Activated CD4-positive, alpha-beta T cell treated with anti-CD3 and anti-CD28 coated beads, Interleukin-2, amount 50 U/mL, for 24 hours (primary cell): ENCODE measurements at places on chromosomes 5 and 9.

DNA sequence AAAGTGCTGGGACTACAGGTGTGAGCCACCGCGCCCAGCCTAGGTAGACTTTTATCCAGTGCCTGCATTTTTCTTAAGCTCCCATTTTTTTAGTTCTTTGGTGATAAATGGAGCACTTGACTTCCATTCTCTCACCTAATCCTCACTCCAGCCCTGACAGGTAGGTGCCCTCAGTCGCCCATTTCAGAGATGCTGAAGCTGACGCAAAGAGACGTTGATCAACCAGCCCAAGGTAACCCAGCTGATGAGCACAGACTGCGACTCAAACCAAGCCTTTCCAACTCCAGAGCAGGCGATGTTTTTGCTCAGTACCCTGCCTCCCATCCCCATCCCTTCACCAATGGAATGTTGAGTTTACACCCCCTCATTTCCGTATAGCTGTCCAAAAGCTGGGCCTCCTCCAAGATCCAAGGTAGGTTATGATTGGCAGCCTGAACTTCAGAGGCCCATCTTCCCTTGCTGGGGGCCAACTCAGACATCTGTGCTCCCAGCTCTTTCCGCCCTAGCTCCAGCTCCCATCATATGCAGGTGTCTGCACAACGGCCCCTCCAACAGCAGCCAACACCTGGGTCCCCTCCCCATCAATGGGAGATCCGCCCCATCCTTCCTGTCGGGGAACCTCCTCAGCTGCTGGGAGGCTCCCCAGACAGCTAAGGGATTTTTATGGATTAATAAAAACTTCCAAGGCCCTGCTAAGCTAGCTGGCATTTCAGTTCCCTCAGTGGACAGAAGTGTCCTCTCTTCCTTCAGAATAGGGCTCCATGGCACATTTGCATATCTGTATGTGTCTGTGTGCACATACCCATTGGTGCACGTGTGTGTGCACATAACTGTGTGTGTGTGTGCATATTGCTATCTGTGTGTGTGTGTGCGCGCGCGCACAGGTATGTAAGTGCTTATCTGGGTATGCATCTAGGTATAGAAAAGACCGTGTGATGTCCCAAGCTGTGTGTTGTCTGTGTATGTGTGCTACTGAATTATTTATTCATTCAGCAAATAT is 39.3 kb upstream of the VDAC1 start:
- DNase-seq: no peak

- DNase-seq: no peak
Observed at GRCh38 chr9:105963343-105964099, 269.2 kb downstream of the TMEM38B start.

DNA sequence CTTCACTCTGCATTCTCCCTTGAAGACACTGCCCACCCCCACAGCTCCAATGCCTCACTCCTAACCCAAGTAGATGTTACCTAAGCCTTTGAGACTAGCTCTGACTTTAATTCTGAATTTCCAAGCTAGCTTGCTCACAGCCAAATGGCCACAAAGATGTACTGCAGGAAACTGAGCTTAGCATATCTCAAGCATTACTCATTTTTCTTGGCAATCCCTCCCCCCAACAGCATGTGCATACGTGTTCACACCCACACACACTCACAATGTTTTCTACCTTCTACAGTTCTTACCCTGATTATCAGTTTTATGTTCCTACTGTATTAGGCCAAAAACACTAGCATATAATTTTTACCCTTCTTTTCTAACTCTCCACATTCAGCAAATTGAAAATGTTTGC is 13.7 kb upstream of the GRIA1 start:
- no peak for DNase-seq

GRCh38 chr5:38369692-38370091 is 111.3 kb downstream of the EGFLAM start:
- DNase-seq: no peak

DNA sequence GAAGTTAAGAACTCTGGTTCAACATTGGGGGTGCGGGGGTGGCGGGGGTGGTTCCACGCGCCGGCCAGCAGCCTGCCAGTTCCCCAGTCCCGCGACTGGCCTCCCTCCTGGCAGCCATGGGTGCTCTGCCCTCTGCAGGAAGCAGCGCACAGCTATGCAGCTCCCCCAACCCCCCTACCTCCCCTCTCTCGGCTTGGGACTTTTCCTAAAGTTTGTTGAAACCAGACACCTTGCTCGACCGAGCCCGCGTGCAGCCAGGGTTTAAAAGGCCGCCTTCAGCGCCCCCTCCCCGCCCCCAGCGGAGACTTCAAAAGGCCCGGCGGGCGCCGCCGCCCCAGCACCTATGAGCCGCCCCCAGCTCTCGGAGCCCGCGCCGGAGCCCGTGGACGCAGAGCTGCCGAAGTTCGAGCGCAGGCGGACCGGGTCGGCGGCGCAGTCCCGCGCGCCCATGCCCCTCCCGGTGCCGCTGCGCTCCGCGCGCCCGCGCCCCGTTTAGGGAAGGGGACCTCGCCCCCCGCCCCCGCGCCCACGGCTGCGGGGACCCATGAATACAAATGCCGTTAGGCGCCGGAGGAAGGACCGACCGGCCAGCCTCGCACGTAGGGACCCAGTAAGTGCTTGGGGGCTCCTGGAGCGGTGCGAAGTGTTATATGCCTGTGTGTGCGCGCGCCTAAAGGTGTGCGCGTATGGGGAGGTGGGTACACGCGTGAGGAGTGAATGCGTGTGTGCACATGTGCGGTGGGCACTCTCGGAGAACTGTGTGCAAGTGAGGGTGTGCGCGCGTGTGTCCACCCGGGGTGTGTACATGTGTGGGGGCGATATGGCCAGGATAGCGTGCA is 1.4 kb upstream of the COL27A1 start:
- no peak for DNase-seq

- DNase-seq: no peak
Observed at GRCh38 chr5:60630836-60631235, 69.1 kb downstream of the DEPDC1B start.
